ENCODE measurements at places on chromosomes 5 and 9.

DNA sequence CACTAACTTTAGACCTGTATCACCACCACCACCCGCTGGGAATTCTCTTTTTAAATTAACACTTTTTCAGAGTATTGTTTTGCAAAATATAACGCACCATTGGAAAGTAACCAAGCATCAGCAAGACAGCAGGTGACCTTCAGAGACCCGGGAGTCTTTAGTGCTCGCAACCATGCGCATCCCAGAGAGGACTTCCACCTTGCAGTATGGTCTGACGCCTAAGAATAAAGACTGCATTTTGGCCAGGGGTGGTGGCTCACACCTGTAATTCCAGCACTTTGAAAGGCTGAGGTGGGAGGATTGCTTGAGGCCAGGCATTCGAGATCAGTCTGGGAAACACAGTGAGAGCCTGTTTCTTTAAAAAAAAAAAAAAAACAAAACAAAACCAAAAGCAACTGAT, 113.8 kb downstream of the MED27 start:
- DNase-seq, result no peak

- no peak for DNase-seq
Observed at GRCh38 chr9:124222918-124223720, 34.6 kb upstream of the NEK6 start.

- DNase-seq, result no peak
Observed at GRCh38 chr5:40754381-40755092, 1.2 kb downstream of the TTC33 start.

- no peak for DNase-seq
Observed at GRCh38 chr9:14212077-14212476, 101.9 kb downstream of the NFIB start.

- DNase-seq, result no peak
Observed at GRCh38 chr5:26323794-26324193, 714.6 kb downstream of the CDH9 start.

DNA sequence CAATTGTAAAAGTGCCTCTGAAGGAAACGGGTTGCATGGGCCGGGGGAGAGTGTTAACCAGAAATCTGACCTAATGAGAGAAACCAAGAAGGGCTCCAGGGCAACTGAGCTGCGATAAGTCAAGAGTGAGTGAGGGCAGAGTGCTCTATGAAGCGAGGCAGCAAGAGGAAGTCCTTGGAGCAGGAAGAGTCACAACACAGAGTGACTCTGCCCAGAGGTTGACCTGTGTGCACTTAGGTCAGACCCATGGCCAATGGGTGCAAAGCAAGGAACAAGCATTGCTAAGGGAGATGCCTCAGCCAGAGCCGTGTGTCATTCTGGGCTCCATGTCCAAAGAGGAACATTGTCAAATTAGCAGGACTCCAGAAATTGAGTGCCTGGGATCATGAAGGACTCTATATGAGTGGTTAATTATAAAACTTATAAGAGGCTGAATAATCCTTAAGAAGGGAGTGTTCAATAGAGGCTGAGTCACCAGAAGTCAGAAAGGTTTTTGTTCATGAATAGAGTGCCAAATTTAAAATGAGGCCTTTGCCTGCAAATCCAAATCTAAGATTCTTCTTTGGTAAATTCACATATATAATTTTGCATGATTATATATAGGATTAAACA, 438.5 kb downstream of the MED10 start:
- no peak for DNase-seq

DNA sequence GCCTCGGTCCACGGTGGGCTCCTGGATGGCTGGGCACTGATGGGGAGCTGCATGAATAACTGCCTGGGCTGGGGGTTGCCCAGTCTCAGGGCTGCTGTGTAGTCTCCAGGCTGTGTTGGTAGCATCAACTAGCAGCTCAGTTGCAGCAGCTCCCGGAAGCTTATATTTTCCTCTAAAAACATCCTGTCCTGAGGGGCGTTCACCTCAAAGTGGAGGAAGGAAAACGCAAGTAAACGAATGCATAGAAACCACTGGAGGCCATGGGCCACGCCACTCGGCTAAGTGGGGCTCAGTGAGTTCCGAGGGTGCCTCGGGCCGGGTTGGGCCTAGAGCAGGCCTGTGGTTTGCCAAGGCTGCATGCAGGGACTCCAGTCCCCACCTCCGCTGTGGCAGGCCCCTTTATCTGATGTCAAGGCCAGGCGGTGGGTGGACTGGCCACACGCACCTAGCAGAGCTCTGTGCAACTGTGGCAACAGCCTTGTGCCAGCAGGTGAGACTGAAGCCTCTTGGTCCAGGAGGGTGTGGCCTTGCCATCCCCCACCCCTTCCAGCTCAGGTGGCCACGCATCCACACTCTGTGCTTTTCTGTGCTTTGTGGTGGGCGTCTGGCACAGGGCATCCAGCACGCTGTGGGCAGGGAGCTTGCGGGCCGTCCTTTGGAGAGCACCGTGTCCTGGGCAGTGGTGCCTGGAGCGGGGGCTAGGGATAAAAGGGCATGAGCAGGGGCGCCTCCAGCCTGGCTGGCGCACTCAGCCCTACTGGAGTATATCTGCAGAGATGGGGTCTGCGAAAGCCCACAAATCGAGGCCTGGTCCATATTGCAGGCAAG, 15.1 kb downstream of the TCF7 start:
- no peak for DNase-seq

- no peak for DNase-seq
Observed at GRCh38 chr5:6464441-6464840, 15.8 kb downstream of the UBE2QL1 start.

DNA sequence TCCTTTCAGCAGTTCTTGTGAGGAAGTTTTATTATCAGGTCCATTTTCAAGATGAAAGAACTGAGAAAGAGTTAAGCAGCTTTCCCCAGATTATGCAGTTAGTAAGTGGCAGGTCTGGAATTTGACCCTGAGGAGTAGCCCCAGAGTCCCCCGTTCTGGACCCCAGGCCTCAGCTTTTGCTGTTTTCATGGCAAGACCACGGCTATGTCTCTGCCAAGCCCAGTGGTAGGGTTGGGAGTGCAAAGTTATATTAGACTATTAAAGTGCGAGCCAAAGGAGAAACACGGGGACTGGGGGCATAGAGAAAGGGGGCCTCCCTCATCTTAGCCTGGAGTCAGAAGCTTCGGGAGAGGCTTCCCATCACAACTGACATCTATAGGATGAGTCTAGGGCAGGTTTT, 19.3 kb upstream of the ORM1 start:
- DNase-seq, result no peak

- DNase-seq, result no peak
Observed at GRCh38 chr9:107492381-107492970, 2.9 kb upstream of the KLF4 start.

DNA sequence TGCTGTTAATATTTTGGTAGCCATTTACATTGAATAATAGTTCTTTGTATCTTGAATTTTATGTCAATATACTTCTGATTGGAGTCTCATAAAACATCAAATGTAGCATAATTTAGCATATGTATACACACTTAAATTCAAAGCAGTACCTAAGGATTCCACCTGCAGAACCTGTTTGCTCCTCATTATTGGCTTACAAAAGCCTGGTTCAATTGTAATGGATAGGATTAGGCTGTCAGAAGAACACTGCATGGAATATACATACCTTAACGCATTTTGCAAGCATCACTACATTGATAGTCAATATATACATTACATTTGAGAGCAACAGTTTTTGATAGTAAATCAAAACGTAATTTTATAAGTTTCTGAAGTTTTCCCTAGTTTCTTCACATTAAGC, 711.3 kb upstream of the COX7C start:
- DNase-seq, result no peak

GRCh38 chr5:60223342-60223741, 329.8 kb upstream of the PDE4D start:
- no peak for DNase-seq

- no peak for DNase-seq
Observed at GRCh38 chr9:129108083-129108804, 2.3 kb downstream of the CRAT start.

GRCh38 chr5:138273834-138274188, 610 bp downstream of the GFRA3 start:
- DNase-seq, result no peak

- DNase-seq, result no peak
Observed at GRCh38 chr5:131280417-131280816, 16.6 kb downstream of the CDC42SE2 start.

DNA sequence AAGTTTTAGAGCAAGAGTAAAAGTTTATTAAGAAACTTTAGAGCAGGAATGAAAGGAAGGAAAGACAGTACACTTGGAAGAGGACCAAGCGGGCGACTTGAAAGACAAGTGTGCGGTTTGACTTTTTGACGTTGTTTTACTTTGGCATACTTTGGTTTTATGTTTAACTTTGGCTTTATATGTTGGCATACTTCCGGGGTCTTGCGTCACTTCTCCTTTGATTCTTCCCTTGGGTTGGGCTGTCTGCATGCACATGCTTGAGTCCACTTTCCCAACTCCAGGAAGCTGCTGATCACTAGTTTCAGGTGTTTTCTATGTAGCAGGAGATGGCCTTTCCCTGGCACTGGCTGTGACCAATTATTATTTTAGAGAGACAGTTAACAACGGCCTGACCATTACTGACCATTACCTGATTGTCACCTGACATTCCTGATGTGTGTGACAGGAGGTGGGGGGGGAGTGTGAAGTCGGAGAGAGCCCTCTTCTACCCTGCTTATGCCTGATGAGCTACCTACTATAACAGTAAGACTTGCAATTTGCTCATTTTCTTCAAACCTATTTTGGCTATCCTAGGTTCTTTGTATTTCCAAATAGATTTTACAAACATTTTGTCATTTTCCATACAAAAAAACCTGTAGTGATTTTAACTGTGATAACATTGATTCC, 45.5 kb downstream of the TNFSF8 start:
- no peak for DNase-seq

DNA sequence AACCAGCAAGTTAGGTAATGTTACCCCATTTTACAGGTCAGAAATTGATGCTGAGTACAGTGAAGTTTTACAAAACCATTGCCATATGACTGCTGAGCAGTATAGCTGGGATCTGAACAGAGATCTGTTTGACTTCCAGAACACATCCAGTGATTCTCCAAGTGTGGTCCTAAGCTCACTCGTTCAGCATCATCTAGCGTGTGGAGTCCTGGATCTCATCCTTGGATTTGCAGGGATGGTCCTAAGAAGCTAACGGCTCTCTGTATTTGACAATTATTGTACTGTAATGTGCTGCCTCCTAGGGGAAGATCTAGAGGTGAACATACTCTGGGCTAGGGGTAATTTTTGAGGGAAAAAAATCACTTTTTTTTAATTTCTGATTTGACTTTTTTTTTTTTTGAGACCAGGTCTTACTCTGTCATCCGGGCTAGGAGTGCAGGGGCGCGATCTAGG, 1.4 kb downstream of the SLC26A2 start:
- DNase-seq, result no peak

GRCh38 chr9:132126680-132127236, 35.1 kb upstream of the NTNG2 start:
- no peak for DNase-seq

DNA sequence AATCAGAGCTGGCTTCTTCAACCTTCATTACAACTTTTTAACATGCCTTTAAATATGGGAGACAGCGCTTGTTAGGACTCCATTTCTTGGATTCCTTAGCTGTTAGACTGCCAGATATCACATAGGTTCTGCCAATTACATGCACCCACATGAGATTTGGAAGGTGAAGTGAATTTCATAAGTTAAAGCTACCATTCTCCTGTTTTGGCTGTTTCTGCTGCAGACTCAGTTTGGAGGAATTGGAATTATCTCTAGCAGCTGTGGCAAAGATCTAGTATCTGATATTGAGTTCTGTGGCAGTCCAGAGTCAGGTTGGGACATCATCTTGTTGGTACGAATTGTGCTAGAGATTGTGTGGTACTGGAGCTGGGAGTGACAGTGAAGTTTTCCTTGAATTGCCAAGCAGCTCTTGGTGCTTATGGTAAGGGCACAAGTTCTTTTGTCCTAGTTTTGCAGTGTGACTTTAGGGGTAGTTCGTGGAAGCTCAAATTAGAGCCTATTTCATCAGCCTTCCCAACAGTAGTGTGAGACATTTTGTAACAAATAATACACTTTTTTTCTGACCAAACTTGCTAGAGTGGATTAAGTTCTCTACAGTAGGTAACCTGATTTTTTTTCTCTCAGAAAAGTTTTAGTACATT, 9.1 kb upstream of the PJA2 start:
- DNase-seq, result no peak

DNA sequence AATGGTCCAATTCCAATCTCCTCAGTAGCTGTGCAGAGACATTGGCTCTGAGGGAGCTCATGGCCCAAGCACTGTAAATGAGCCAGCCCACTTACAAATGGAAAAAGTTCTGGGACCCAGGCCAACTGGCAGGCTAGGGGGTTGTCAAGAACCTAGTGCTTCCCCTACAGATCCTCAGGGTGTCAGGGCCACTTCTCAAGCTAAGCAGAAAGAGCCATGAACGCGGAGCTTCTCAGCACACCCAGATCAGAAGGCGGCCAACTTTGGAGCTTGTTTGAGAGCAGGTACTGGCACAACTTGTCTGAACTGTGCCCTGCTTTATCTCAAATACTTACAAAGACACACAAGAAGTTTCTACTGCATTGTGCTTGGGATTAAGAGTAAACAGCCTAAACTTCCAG, 17.5 kb downstream of the TLE1 start:
- DNase-seq, result no peak

Measured in activated CD8-positive, alpha-beta memory T cell treated with anti-CD3 and anti-CD28 coated beads for 4 hours (primary cell).